HT1080 (cell line): ENCODE measurements at places on chromosomes 2 and 18. TPM values are rescaled to one million over a fixed set of nuclear protein-coding genes. Genes with fewer than 3 reads are reported as not detected.

SKOR2 gene
- not detected in 2 replicates for total RNA-seq

MEIS1 gene
- total RNA-seq: 2.5 and 3.1 TPM in 2 replicates

C2orf78 gene
- total RNA-seq: not detected in 2 replicates

GNAL gene
- 0.10 and 1.0 TPM in 2 replicates for total RNA-seq

SCG2 gene
- total RNA-seq: 4.6 and 8.2 TPM in 2 replicates

EVA1A gene
- 142 and 177 TPM in 2 replicates for total RNA-seq

C18orf63 gene
- not detected in 2 replicates for total RNA-seq

SCN3A gene
- 0.23 and 1.5 TPM in 2 replicates for total RNA-seq

TSPYL6 gene
- not detected in 2 replicates for total RNA-seq

GKN1 gene
- not detected in 2 replicates for total RNA-seq

ABCG8 gene
- total RNA-seq: not detected in 2 replicates

CGREF1 gene
- 0.13 and 0.26 TPM in 2 replicates for total RNA-seq

KCNIP3 gene
- 0.71 and 1.6 TPM in 2 replicates for total RNA-seq

MAP2 gene
- 0.77 and 1.5 TPM in 2 replicates for total RNA-seq
